NCI-H2107 (cell line): ENCODE measurements at places on chromosomes 13 and 19.
A peak's percentile ranks its signal among the peaks of the same experiment; 100 is the strongest.

DNA sequence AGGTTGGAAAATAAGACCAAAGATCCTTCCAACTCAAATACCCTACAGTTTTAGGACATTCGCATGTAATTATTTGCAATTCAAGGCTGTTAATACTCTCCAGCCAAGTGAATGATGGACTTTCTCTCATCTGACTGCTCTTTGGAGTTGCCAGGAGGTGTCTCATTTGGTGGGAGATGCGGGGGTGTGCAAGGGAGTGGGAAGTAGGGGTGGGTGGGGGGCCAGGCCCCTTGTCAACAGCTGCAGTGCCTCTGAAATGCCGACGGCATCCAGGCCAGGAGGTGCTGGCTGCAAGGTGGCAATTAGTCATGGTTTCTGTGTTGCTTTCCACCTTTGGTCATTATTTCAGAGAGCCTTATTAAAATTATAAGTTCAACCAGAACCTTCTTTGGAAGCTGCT lies 121.5 kb downstream of the KL start:
- no peak for DNase-seq

GRCh38 chr13:40433577-40433976 lies 232.9 kb downstream of the FOXO1 start:
- DNase-seq = no peak

GRCh38 chr13:109246001-109246400 lies 540.4 kb downstream of the IRS2 start:
- DNase-seq = no peak

DNA sequence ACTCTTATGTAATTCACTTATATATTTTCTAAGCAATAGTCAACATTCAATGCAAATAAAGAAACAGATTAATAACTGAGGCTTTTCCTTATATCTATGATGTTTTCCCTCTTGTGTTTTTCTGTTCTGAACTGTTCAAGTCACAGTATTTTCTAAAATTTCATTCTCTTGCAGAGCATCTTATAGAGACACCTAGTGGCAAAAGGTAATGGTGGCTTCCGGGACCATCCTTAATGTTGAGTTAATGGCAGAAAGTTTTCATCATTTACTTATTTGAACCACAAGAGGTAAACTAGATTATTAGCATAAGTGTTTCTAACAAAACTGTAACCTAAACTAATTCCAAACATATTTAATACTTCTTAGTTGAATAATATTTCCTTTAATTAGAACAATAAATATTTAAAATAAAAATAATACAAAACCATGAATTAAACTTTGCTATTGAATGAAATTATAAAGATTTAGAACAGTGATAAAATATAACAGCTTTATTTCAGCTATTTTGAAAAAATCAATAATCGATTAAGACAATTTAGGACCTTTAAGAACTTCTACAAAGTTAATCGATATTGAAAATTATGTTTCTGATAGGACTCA lies 1.7 kb upstream of the SLITRK5 start:
- DNase-seq = no peak

DNA sequence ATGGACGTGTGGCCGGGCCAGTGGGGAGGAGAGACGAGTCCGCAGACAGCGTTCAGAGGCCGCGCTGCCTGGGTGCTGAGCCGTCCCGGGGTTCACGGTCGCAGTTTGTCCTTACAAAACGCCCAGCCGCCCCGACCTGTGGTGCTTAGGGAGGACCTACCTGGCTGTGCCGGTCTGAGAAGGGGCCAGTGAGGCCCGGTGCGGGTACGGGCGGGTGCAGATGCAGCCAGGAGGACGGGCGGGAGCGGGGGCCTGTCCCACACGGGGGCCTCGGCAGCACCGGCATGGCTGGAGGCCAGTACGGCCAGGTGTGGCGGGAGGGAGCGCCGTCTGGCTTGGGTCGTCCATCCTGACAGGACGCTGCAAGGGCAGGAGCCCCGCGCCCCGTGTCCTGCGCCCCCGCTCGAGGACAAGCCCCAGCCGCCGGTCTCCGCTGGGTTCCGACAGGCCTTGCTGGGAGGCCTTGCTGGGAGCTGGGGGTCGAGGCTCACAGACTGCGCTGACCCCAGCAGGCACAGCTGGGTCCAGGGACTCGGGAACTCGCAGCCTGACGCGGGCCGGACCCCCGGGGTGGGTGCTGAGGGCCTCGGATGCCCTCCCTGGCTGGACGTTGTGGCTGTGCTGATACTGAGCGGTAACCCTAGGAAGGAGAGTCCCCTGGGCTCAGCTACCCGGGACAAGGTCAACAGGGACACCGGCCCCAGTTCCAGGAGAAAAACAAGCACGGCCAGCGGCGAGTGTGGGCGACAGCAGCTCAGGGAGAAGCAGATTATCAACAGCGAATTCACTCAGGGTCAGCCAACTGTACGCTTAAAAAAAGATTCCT lies 5.3 kb upstream of the PROZ start:
- DNase-seq = no peak

DNA sequence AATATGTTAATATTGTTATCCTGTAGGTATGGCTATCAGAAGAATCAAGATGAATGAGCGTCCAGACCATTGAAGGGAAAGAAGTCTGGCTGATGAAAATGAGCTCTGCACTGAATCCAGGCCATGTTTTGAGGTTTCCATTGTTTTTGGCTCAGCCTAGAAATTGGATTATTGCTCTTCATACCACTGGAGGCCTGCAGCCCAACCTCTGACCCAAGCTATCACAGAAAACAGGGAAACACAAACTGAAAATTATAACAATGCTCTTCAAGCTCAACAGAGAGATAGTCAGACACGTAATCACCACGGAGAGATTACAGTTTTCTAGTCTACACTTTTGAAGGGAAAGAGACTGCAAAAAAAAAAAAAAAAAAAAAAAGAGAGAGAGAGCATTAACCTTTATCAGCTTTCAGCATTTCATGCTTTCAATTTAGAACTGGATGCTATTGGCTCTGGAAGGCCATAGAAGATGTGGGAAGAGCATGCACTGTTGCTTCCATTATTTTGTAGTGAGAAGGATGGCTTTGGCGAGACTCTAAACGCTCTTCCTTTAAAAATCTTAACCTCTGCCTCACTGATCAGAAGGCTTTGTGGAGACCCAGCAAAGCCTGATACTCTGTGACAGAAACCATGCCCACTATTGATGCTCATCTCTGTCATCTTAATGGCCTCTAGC lies 10.8 kb downstream of the EDNRB start:
- no peak for DNase-seq

DNA sequence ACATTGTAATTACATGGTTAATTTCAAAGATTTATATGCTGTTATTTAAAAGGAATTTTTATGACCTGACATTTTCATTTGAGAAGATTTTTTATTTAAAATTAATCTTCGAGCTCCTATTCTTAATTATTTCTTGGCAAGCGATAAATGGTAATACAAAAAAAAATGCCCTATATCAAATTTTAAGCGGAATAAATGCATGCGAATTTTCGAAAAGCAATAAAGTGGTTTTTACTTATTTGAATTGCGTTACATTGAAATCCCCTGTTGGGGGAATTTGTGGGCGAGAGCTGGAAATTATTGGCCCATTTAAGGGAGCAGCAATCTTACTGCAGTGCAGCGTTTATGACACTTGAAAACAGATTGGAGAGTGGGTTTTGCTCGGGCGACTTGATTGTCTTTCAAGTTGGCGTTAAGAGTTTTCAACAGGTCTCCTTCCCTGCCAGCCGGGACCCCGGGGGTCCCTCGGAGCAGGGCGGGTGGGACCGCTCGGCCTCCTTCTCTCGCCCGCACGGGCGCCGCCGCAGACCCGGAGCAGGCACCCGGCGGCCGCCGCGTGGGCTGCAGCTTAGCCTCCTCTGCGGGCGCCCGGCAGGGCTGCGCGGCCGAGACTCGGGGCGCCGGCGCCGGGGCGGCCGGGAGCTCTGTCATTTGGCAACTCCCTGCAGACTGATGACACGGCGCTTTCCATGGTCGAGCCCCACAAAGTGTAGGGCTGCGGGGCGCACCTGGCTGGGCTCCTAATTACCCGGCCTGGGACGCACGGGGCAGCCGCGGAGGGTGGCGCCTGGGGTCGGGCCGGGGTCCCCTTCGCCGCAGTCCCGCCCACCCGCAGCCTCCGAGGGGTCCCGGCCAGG lies 255.1 kb upstream of the SOX21 start:
- no peak for DNase-seq

DNA sequence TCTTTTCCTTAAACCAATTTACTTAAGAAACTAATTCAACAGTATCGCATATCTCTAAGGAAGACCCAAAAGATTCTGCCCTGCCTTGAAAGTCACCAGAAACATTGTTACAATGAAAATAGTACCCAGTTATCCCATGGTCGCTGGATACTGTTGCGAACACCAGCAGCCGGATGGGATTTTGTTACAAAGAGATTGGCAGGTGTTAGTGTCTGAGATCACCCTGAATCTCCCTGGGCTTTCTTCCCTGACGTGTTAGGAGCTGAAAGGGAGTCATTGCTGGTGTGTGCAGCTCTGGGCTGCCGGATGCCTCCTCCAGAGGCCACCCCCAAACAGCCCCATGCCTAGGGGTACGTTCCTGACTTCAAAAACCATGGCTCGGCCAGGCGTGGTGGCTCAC lies 38.2 kb downstream of the PTPRS start:
- DNase-seq = no peak

GRCh38 chr13:64782466-64782865 lies 2447.7 kb downstream of the PCDH9 start:
- DNase-seq = no peak

DNA sequence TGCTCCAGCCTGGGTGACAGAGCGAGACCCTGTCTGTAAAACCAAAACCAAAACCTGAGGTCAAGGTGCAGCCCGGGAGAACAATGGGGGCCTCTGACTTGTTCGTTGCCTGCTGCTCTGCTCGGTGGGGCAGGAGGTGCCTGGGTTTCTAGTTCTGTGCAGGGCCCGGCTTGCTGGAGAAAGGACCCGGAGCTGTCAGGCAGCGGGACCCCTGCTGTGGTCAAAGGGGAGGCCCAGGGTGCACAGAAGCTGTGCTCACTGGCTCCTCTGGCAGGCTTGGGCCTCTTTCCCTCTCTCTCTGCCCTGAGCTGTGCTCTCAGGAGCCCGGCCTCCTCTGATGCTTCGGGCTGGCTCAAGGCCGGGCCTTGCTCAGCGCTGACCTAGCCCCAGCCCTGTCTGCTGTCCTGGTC lies 3.5 kb downstream of the LRP3 start:
- no peak for DNase-seq

- DNase-seq = no peak
Measured at GRCh38 chr13:76936763-76937162, 11.5 kb upstream of the ACOD1 start.

GRCh38 chr13:85216576-85216975 lies 582.6 kb downstream of the SLITRK6 start:
- DNase-seq = no peak

DNA sequence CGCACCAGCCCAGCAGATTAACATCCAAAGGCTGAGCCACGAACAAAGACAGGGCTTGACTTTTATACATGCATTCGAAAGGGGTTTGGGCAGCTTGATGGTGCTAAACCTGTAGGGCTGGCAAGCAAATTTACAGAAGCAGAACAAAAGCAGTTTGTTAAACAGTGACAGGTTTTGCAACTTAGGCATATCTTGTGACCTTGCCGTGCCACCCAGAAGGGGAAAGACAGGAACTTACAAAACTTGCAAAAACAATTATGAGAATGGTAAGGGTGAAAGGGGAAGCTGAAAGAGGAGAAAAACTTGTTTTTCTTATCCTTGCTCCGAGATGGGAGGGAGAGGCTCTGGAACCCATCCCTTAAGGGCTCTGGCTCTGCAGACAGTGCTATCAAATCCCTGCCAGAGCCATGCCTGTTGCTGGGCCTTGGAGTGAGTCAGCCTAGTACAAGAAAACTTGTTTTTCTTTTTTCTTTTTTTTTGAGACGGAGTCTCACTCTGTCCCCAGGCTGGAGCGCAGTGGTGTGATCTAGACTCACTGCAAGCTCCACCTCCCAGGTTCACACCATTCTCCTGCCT lies 1325.2 kb upstream of the PRR20A start:
- no peak for DNase-seq

GRCh38 chr19:10760273-10760944 lies 42.5 kb downstream of the DNM2 start:
- no peak for DNase-seq

DNA sequence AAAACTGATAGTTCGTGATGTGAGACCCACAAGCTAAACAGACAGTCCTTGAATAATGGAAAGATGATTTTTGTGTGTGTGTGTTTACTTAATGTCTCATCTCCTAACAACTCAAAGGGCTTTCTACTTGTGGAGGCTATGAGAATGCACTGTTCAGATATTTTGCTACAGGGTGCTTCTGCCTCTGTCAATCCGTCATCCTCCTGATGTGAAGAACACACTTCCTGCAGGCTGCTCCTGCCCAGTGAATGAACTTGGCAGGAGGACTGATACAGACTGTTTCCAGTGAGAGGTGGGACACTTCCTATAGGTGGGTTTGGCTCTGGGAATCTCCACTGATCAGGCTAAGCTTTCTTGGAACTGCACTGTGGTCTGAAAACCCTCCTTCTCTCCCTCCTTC lies 168.4 kb upstream of the STARD13 start:
- DNase-seq = no peak

DNA sequence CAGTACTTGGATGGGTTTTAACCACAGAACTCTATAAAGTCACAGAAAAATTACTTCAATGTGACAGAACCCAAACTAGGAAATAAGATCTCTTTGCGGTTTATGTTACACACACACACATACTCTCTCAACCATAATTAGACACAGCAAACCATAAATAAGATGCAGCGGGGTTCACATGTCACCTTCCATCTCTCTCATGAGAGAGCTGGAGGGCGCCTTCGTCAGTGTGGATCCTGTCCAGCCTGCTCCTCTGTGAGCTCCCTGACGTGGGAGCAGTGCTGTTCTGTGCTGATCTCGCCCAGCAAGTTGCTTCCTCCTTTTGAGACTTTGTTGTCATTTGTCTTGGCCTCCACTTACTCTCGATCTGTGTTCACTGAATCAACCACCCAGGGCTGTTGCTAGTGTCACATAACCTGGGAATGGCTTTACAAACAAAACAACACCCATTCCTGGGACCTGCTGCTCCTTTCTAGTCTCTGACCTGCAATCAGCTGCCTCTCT lies 204.9 kb upstream of the KL start:
- peak; percentile 10 for DNase-seq

DNA sequence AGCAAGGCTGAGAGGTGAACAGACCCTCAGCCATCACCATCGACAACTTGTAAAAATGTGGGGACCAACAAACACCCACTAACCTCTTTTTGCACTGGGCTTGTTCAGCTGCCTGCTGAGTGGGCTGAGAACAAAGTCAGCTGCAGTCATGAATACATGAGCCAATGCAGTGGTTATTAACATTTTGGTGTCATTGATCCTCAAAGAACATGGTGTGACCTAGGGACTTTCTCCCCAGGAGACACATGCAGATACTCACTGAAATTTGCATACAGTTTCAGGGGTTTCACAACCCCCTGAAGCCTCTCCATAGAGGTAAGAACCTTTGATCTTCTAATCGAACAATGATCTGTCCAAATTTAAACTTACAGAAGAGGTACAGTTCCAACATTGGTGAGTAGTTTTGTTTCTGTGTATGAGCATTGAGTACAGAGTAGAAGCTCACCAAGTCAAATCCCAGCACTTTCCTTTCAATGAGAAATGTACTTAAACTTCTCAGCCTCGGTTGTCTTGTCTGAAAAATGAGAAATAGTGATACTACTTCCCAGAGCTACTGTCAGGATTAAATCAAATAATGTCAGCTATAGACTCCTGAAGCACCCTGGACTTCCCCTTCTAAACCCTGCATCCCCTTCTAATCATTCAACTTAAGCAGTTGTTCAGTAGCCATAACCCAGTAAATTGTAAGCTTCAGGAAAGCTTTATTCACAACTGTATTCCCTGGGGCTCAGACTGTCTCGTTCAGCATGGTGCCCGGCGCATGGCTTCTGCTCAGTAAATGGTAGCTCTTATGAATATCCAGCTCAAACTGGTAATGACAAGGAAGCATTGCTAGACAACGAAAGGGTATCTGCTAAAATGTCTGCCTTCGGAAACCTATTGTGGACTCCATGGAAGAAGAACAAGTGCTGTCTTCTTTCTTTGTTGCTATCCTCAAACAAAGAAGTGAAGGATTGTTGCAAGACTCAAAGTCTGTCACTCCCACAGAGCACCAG lies 148.7 kb downstream of the FOXO1 start:
- DNase-seq = no peak
